ENCODE measurements at places on chromosomes 5 and 9.
A peak's percentile ranks its signal among the peaks of the same experiment; 100 is the strongest.

GRCh38 chr5:109215040-109215439 is 194.7 kb downstream of the PJA2 start:
- no peak for DNase-seq

- no peak for DNase-seq
These were observed 457.3 kb downstream of the RAB3C start for GRCh38 chr5:59040024-59040803.

DNA sequence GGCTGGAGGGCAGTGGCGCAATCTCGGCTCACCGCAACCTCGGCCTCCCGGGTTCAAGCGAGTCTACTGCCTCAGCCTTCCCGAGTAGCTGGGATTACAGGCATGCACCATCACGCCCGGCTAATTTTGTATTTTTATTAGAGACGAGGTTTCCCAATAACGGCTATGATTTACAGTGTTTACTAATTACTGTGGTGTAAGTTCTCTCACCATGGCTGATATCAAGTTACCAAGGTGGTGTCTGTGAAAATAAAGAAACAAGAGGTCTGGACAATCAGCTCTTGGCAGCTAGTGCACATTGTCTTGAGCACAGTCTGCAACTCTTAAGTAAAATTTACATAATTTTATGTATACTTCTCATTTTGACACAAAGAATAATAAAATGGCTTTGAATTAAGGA is 385.5 kb upstream of the COX7C start:
- DNase-seq = no peak

GRCh38 chr5:96726802-96727201 is 64.6 kb downstream of the CAST start:
- peak; percentile 65 for DNase-seq

DNA sequence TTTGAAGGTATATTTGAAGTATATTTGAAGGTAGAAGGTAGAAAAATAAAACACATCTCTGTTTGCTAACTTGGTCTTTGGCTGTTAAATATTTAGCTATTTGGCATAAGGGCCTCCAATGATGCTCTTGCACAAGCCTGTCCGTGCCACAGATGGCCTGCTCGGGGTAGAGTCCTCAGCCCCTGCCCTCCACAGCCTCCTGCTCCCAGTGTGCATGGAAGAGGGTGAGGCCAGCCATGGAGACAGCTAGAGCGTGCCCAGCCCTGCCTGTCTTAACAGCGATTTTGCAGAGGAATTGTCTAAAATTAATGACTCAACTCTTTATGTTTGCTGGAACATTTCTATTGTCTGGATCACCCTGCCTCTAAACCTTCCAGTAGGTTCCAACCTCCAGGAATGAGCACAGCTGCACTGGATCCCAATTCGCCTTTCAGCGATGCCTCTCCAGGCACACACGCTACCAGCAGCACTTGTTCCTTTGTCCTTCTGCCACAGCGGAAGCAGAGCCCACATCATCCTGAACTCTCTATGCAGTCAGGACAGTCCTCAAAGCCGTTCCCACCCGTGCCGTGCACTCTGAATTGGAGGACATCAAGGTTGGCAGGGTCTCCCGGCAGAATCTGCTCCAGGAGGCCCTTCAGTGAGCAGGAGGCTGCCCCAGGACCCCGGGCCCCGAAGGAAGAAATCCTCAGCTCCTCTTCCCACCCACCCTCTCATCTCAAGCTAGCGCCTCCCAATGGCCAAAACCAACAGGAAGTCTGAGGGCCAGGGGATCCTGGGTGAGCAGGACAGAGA is 254.0 kb upstream of the IRX1 start:
- no peak for DNase-seq

GRCh38 chr9:121450241-121450640 is 49.4 kb downstream of the GGTA1 start:
- DNase-seq = no peak

- DNase-seq = no peak
These were observed 7.1 kb downstream of the WDR36 start for GRCh38 chr5:111099058-111099778.

DNA sequence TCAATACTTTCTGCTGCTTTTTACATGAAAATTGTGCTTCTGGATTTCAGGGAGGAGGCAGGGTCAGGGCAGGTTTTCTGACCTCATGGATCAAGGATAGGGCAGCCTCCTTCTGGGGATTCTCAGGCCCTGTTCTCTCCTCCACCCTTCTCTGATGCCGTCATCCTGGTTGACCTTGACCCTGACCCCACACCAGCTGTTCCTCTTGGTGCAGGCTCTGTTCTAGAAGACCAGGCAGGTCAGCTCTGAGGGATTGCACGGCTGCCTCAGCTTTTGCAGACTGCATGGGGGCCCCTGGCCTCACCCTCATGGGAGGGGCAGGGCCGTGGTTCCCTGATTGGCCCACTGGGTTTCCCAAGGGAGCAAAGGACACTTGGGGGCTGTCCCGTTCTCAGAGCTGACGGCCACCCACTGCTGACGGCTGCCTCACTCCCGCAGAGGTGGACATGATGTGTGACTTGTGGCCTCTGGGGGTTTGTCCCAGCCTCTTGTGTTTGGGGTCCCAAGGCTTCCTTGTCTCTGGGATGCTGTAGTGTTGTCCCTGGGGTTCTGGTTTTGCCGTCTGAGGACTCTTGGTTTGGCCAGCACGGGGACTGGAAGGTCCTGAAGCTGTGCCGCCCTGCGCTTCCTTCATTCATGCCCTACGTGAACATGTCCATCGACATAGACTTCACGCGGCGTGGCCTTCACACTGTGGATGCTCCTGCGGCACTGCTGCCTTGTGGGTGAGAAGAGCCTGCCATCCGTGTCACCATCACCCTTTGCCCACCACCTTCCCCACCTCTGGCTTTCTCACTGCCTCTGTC is 34.5 kb downstream of the CEP72 start:
- no peak for DNase-seq

DNA sequence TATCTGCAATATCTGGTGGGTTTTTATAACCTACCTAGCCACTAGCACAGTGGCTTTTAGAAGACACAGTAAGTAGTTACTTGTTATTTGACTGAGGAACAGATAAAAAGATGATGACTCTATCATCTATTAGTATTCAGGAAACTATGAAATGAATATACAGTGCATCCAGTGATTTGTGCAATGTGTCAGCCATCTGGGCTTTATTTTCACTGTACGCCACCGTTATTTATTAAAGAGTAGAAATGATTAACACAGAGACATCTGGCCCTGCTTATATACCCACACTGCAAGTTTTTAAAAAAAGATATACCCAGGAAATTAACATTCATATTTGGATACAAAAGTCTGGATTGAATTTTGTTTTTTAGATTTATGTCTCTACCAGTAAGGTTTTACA is 408.4 kb downstream of the PDE4D start:
- DNase-seq = no peak

DNA sequence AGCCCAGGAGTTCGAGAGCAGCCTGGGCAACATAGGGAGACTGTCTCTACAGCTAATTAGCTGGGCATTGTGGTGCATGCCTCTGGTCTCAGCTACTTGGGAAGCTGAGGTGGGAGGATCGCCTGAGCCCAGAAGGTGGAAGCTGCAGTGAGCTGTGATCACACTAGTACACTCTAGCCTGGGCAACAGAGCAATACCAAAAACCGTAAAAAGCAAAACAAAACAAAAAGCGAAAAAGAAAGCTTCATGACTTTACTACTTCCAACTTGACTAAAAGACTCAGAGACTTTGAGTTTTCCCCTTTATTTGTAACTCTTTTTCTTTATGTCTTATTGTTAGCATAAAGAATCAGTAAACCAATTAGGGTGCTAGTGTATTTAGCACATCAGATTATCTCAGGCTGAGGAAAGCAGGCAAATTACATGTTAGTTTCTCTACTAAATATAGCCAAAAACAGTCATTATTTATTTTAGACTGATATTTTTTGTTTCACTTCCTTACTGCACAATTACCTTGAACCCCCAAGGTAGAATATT is 5.4 kb downstream of the RAD17 start:
- DNase-seq = no peak

GRCh38 chr5:154523104-154523503 is 45.1 kb upstream of the HAND1 start:
- peak; percentile 48 for DNase-seq

GRCh38 chr5:74766418-74766848 is 484 bp downstream of the GFM2 start:
- no peak for DNase-seq

DNA sequence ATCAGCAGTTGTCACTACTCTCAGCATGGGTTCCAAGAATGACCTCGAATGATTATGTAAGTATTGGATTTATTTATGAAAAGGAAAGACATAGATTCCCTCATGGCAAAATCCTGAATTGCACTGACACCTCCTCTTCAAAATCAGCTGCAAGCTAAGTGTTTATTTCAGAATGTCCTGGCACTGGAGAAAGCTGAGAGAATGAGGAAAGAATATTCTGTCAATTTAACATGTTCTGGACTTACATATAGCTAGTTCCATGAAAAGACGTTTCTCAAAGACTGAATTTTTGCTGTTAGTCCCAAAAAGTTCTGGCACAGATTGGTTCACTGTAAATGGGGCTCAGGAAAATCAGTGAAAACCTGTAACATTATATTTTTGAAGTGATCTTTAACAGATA is 120.3 kb downstream of the NREP start:
- no peak for DNase-seq

GRCh38 chr5:54985301-54986268 is at the start of gene ESM1:
Gene ESM1, minus strand, starts transcription at chr5:54985593. Its CDS starts 76 bp downstream, at chr5:54985517.
- no peak for DNase-seq

- no peak for DNase-seq
These were observed 118.7 kb upstream of the PUM3 start for GRCh38 chr9:2962471-2963172.

DNA sequence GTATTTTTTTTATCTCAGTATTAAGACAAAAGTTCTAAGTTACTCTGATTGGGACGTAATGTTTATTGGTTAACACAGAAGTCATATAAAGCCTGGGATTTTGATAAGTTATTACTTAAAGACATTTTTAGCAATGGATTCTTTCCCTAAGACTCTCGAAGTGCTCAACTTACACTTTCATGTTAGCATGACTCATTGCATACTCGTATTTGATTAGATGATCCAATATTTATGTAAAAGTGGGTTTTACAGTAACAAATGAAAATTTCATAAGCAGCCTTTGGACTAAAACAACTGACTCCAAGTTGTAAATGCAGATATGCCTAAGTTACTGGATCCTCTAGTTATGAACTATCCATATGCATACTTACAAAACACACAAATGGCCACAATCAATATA is 567.7 kb upstream of the NUDT12 start:
- DNase-seq = no peak

GRCh38 chr5:107553117-107553555 is 117.6 kb downstream of the EFNA5 start:
- peak; percentile 28 for DNase-seq

DNA sequence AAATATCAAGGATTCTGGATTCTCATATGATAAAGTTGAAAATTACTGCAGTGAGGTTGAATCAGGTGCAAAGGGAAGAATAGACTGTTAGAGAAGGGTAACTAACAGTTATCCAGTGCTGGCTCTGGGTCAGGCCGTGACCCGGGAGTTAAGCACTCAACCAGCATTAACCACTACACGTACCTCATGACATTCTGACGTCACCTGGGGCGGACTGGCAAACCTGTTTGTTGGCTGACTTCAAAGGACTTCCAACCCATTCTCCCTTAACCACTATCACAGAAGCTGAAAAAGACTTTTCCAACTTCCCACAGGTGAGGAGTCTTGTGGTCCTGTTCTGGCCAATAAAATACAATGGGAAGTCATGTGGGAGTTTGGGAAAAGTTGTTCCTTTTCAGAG is 268.9 kb downstream of the ENC1 start:
- DNase-seq = no peak

DNA sequence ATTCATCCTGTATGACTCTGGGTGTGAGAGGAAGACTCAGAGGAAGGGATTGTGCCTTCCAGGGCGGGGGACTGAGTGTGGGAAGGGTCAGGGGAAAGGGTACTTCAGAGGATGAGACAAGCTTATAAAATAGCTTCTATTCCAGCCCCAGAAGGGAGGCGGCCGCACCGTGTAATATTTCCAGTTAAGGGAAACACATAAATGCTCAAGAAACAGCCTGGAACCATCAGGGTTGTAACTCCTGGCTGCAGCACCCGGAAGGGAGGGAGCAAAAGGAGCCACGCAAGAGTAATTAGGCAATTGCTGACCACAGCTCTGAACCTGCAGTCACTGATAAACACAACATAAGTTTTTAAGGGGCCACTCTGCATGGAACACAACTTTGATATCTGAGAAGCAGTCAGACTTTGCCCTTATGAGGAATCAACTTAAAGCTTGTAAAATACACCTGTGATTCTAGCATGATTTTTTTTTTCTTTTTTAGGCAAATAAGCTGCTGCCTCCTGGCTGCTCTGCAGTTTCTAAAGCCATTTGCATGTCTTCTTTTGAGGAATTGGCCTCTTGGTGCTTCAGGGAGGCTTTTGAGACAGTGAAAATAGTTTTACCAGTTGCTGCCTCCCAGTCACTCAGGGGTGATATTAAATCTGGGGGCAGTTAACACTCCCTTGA is 382.7 kb downstream of the ENC1 start:
- no peak for DNase-seq

GRCh38 chr5:21834863-21835262 is 1018.3 kb downstream of the CDH12 start:
- DNase-seq = peak; percentile 22

DNA sequence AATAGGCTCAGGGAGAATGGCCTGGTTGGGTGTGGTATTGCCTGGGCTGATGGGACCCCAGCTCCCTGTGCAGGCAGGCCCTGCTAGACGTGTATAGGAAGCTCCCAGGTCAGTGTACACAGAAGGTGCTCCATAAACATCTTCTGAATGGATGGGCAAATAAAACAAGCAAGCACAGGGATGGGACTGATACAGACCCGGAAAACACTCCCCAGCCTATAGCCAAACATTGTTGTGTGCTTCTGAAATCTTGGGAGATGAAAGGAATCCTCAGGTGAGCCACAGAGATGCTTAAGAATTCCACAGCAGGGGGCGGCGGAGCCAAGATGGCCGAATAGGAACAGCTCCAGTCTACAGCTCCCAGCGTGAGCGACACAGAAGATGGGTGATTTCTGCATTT is 151.8 kb downstream of the ENTREP1 start:
- DNase-seq = peak; percentile 4

GRCh38 chr9:73683862-73684591 is 532.4 kb downstream of the ANXA1 start:
- peak; percentile 41 for DNase-seq

GRCh38 chr5:173093606-173094005 is 37.5 kb downstream of the CREBRF start:
- no peak for DNase-seq

GRCh38 chr9:131303381-131304321 is 14.1 kb downstream of the PLPP7 start:
- DNase-seq = no peak

DNA sequence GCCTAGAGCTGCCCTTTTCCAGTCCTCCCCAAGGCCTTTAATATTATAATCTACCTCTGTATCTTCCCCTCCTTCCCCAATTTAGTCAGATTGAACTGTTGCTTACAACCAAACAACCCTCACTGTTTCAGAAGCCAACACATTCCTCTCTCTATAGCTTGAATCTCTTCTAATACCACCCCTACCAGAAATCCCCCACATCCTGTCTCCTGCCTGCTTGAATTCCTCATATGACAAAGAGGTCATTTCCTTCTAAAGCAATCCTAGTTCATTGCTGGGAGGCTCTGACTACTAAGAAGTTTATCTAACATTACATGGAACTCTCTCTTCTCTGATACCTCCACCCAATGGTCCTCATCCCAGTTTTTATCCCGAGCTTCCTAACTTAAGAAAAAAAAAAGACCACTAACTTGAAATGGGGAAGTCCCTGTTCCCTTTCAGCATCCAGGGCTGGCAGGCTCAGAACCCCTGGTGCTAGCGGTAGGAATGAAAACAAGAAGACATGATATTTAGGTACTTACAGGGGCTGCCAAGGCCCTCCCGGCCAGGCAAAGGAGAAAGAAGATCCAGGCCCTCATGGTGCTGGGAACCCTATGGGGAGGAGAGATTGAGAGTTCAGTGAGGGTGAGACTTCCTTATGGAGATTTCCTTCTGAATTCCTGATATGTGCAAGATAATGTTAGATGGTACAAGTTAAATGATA is 11.0 kb downstream of the SPARC start:
- no peak for DNase-seq

Measured in NCI-H2171 treated with DMSO at 0.1 percent for 48 hours (cell line).